Right lung (tissue), 10 donors: ENCODE measurements at places on chromosomes 3 and 15. TPM values are rescaled to one million over a fixed set of nuclear protein-coding genes. Genes with fewer than 3 reads are reported as not detected.
A peak's percentile ranks its signal among the peaks of the same experiment; 100 is the strongest.

The GOLGA8J gene
- polyA plus RNA-seq: 1.7 TPM

The BFSP2 gene
- polyA plus RNA-seq: not detected

- DNase-seq: no peak
Observed at GRCh38 chr15:58551084-58551763, 119.4 kb downstream of the LIPC start.

DNA sequence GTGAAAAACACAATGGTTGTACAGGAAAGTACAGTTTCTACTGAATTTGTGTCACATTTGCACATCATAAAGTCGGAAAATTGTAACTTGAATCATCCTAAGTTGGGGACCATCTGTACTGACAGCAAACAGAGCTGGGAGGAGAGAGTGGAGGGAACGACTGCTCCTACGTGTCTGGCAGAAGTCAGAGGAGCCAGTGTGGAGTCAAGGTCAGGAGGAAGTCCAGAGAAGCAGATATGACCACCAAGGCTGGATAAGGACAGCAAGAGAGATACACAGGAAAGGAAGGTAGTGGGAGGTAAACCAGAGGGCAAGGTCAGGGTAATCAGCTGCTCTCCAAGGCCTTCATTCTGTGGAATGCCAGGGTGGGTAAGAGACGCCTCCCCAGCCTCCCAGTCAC, 2.7 kb upstream of the CILP start:
- DNase-seq: no peak

The HEG1 gene
- 55.5 TPM for polyA plus RNA-seq

DNA sequence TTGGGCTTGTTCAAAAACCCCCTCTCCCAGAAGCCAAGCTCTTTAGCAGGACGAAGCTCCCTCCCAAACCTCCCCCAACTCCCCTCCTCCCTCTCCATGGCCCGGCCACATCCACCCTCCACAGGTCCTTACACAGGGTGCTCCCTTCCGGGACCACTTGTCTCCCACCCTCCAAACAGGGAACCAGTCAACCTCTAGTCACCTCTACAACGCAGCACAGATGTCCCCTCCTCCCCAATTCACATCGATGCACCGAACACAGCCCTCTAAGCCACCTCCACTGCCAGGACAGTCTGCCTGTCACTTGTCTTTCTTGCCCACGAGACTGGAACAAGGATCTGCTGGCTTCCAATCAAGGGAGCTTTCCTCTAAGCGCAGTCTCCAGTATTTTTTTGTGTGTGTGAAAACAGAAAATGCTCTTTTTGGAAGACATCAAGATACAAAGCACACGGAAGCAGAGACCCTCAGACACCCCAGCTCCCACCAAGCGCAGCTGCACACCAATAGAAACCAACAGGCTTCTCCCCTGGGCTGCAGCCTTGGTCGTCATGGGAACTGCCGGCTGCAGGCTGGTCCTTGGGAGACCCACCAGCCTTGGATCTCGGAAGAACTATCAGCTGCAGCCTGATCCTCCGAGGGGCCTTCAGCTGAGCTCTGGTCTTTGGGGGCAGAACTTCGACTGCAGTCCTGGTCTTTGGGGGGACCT, 26.5 kb downstream of the IQSEC1 start:
- no peak for DNase-seq

GRCh38 chr3:167445491-167445890, 28.4 kb downstream of the SERPINI2 start:
- no peak for DNase-seq

The SLC6A20 gene
- polyA plus RNA-seq: 2.1 TPM

GRCh38 chr3:134708671-134709070, 57.8 kb upstream of the KY start:
- no peak for DNase-seq

The PXYLP1 gene
- 28.5 TPM for polyA plus RNA-seq

DNA sequence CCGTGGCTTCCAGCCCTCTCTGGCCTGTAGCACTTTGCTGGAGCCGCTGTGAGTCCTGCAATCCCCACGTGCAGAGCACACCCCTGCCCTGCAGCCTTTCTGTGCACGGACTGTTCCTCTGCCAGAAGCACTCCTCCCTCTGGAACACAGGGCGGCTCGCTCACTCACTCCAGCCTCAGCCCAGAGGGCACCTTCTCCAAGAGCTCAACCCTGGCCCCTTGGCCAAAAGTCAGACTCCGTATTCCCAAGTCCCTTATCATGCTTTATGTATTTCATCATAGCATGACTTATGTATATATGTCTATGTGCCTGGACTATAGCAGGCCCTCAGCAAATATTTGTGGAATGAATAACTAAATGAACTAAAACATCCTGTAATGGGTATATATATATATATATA, 63.2 kb downstream of the ASB7 start:
- DNase-seq: no peak

DNA sequence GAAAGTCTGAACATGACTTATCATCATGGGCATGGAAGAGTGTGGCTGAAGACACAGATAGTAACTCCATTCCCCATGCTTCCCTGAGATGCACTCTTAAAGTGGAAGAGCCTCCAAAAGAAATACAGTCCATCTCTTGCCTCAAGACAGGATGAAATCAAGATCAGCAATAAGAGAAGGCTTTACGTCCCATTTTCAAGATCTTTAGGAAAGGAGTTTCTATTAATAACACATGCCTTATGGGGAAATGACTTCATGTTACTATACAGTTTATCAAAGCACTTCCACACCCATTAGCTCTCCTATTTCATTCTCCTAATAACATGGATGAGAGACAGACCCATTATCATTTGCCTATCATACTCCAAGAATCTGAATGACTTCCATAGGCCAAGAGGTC, 6.1 kb upstream of the KBTBD12 start:
- DNase-seq: no peak

DNA sequence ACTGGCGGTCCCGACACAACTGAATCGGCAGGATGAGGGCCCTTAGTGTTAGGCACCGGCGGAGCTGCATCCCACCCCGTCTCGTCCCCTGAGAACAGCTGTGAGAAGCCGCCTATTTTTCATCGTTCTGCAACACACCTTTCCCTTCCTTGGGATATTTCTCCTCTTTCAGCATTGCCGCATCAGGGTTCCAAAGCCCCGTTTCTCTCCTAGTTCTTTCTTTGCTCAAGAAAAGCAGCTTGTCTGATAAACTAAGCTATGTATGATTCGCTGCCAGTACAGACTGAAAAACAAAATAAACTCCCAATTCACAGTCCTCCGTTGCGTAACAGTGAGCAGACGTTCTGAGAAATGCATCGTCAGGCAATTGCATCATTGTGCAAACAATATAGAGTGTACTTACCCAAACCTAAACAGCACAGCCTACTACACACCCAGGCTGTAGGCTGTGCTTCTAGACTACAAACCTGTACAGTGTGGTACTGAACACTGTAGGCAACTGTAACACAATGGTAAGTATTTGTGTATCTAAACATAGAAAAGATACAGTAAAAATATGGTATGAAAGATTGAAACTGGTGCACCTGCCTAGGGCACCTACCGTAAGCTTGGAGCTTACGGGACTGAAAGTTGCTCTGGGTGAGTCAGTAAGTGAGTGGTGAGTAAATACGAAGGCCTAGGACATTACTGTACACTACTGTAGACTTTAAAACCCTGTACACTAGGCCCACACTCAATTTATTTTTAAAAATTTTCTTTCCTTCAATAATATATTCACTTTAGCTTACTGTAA, 8.9 kb upstream of the ADAMTS17 start:
- peak; percentile 86 for DNase-seq

The XXYLT1 gene
- 27.2 TPM for polyA plus RNA-seq

DNA sequence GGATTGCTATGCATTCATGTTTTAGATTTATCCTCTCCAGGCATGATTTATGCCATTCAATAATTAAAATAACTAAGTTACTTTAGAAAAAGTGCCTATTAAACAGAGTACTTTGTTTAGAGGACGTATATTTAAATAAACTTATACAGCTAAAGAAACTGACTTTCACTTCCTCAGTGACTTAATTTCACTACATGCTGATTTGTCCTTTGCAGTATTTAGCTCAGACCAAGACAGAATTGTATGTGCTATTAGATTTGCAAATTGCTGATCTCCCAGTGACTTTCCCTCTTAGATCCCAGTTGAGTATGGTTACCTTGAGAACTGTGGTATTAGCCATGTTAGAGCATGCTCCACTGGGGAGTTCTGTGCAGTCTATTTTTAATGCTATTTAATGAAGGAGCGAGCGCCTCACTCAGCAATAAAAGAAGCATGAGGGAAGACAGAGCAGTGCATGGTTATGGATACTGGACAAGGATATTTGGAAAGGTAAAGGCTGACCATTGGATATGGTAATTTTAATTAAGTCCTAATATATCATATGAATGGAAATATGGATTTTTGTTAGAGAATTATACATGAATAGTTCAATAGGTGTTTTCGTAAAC, 2.7 kb downstream of the ARPP21 start:
- no peak for DNase-seq

The CHRM5 gene
- polyA plus RNA-seq: 0.46 TPM

DNA sequence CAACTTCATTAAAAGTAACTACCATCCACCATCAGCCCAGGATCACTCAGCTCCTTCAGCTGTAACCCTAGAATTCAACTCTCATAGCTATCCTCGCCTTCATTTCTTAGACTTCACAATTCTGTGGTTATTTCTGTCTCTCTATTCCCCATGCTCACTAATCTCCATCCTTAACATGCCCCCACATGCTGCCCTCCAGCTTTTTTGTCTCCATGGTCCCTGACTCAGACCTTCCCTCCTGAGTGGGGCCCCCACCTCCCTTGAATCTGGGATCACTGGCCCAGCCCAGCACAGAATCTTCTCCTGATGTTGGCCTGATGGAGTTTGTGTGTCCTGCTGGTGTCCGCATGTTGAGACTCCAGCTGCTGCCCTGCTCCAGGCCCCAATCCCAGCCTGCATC, 41.7 kb downstream of the CHST14 start:
- DNase-seq: no peak

DNA sequence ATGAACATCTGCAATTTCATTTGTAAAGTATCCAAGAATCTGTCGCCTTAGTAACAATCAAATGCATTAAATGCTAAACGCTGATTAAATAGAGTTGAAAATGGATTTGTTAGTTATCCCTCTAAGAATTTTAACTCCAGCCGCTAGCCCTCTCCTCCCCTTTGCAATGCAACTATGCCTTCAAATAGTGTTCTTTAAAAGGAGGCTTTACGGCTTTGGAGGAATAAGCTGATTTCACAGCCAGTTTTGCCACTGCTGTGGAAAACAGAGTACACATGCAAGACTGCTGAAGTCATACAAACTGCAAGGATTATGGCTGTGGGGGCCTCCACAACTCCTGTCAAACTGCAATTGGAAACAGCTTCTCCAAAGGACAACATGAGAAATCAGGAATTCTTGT, 89.2 kb downstream of the CERS3 start:
- no peak for DNase-seq

GRCh38 chr15:65680544-65680943, 58.8 kb downstream of the SLC24A1 start:
- no peak for DNase-seq

DNA sequence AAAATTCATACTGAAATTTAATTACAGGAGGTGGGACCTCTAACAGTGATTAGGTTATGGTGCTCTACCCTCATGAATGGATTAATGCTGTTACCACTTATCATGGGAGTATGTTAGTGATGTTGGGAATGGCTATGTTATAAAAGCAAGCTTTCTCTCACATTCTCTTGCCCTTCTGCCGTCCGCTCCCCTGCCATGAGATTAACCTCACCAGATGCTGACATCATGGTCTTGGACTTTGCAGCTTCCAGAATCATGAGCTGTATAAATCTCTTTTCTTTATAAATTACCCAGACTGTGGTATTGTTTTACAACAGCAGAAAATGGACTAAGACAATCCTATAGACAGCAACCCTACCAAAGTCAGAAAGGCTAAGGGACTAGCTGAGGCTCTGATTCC, 884.8 kb downstream of the FHIT start:
- no peak for DNase-seq

GRCh38 chr15:66253418-66254088, at the start of gene MEGF11:
TSS of gene MEGF11 (minus strand) at chr15:66253750. CDS start at chr15:66128403, 125,347 bp downstream.
- no peak for DNase-seq

- peak; percentile 56 for DNase-seq
Observed at GRCh38 chr3:48429317-48429959, 448 bp downstream of the PLXNB1 start.

GRCh38 chr3:194675081-194675640, 3.2 kb upstream of the LSG1 start:
- no peak for DNase-seq

DNA sequence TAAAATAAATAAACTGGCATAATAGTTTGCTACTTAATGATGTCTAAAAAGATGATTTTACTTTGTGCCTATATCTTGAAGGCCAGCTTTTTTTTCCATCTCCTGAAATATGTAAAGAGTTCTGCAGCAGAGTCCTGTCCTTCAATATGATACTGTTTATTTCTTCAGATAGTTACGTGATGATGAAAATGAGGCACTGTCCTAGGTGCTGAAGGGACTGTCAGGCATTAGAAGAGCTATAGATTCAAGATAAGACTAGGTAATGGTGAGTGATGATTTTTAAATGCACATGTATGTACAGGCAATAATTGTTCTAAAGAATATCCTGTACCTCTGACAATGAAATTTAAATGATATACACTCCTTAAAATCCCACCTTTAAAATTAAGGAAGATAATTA, 326.9 kb upstream of the DNAJC19 start:
- DNase-seq: peak; percentile 6

GRCh38 chr15:43106486-43106829, 620 bp upstream of the UBR1 start:
- no peak for DNase-seq

DNA sequence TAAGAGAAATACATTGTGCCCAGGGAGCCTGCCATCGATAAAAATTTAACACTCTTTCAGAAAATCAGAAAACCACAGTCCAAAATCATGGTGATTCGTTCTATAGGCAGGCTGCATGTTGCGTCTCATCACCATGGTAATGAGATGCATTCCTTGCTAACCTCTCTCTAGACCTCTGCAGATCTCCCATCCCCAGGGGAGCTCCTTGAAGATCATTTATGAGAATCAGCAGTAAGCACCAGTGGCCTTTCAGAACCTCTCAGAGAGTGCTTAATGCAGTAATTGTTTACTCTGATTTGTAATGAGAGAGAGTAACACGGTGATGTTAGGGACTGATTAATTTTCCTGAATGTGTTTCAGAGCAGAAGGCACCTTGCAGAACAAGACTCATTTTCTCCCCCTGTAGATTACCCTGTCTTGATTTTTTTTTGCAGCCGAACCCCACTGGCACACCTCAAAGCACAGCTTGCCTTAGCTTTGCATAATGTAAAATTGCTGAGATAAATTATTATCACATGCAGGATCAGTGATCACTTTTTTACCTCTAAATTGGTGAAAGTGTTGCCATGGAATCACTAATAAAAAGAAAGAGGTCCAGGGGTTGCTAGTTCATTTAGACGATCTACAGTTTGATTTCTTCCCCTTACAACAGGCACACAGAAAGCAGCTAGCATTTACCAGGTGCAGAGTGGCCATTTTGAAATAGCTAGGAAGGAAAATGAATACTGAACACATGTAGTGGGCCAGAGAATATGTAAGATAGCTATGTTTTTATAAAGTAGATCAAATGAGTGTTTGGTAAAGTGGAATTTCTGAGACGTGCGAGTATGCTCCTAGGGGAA, 98.9 kb upstream of the CHL1 start:
- DNase-seq: no peak
